Activated CD4-positive, alpha-beta T cell treated with anti-CD3 and anti-CD28 coated beads, Interleukin-10, Interleukin-2, amounts not matched to agents 100 ng/mL and 50 ng/mL, durations not matched to agents 16 hours and 8 hours (primary cell): ENCODE measurements at places on chromosomes 1 and 21.

DNA sequence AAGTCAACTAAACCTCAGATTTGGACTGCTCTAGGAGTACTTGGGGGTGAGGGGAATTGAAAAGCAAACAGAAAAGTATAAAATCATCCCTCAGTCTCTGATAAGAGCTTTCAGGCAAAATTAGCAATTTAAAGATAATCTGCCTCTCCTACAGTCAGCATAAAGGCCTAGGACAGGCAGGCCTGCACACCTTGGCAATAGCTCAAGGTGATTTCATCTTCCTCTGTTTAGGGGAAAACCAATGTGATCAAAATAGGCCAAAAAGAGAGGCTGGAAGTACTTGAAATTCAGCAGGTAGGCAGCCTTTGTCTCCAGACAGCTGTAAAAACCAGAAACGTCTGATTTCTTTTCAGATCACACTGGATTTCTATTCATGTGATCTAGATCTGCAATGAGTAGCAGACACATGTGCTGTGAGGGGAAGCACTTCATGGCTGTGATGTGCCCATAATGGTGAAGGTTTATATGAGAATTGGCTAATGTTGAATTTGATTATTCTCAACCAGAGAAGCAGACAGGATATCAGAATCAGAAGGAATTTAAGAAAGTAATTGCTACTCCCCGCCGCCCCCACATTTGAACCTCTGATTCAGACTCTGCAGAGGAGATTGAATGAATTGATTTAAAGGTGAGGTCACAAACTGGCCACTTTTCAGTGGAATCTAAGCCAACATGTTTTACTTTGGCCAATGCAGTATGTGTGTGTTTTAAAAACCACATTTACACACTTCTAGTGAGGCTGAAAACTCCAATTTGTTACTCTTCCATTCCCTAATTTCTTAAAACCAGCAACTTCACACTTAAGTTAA lies 45.8 kb upstream of the DNASE2B start:
- DNase-seq = no peak

GRCh38 chr1:12528021-12528852 lies 89.8 kb downstream of the DHRS3 start:
- no peak for DNase-seq

- DNase-seq = no peak
These were observed 12.0 kb upstream of the CCDC190 start for GRCh38 chr1:162872981-162873380.

DNA sequence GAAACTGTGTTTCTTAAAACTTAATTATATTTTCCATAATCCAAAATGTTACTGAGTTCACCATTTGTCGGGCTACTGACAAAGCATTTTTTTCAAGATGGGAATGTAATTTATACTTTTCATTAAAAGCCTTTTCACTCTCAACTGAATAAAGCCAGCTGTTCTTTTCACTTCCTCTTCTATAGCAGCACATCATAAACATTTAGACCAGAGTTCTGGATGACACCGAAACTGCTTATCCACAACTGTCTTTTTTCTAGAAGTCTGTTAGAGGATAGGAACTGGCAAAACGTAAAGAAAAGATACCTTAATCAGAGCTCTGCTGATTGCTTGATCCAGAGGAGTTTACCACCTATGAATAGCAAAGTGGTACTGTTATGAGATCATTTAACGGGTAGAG lies 594.7 kb downstream of the ADGRL2 start:
- no peak for DNase-seq

DNA sequence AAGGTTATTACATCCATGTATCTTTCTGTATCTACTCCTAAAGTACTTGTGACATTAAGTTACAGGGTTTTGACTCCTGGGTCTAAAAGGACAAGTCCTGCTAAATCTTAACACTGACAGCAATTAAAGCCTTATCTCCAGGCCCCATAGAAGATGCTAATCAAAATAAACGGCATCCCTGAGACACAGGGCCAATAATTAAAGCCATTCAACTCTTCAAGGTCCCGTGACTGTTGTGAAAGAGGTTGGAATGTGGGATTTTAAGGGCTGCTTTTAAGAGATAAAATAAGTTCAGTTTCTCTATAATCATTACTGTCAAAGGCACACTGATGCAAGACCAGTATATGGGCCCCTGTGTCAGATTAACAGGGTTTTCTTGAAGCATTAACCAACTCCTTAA lies 8.3 kb downstream of the DNAI4 start:
- no peak for DNase-seq

GRCh38 chr1:76807543-76808260 lies 59.6 kb upstream of the ST6GALNAC5 start:
- DNase-seq = no peak

- no peak for DNase-seq
These were observed 63.1 kb upstream of the SLC2A1 start for GRCh38 chr1:43021547-43022474.
